ENCODE measurements at places on chromosomes 11 and 22. TPM values are rescaled to one million over a fixed set of nuclear protein-coding genes. Genes with fewer than 3 reads are reported as not detected.

SERPIND1 gene
- total RNA-seq: not detected

- peak; percentile 16 for DNase-seq
These were observed 117.6 kb downstream of the ARHGAP8 start for GRCh38 chr22:44870021-44870420.

GRCh38 chr22:17964643-17965042 lies 59.7 kb downstream of the MICAL3 start:
- no peak for DNase-seq

DNA sequence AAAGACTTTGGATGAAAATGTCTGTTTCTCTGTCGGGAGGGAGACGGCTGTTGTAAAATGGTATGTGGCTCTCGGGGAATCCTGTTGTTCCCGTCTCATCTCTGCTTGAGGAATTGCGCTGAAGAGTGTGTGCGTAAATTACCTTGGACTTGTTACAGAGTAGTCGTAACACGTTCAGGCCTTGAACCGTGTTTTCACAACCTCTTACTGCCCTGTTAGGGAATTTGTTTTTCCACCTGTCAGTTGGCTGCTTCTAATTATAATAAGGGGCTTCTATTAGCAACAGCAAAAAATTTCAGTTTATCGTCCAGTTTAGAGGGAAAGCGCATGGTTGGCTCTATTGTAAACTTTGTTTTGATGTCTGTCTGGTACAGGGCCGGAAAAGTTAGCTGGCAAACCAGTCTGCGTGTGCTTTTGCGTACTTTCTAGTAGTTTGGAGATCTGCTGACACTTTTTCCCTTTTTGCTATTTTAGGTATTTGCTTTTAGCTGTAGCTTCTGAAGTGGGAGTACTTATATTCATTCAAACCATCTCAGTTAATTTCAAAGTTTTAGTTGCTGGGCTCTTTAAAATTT lies 1.5 kb downstream of the HIPK3 start:
- peak; percentile 14 for DNase-seq

GRCh38 chr11:118921121-118921928 lies 4.4 kb downstream of the BCL9L start:
- DNase-seq: no peak

CNTN5 gene
- 0.96 TPM for total RNA-seq

TRIM34 gene
- 10.8 TPM for total RNA-seq

Measured in MG63 (cell line).